ENCODE measurements at places on chromosomes 1 and 21.

DNA sequence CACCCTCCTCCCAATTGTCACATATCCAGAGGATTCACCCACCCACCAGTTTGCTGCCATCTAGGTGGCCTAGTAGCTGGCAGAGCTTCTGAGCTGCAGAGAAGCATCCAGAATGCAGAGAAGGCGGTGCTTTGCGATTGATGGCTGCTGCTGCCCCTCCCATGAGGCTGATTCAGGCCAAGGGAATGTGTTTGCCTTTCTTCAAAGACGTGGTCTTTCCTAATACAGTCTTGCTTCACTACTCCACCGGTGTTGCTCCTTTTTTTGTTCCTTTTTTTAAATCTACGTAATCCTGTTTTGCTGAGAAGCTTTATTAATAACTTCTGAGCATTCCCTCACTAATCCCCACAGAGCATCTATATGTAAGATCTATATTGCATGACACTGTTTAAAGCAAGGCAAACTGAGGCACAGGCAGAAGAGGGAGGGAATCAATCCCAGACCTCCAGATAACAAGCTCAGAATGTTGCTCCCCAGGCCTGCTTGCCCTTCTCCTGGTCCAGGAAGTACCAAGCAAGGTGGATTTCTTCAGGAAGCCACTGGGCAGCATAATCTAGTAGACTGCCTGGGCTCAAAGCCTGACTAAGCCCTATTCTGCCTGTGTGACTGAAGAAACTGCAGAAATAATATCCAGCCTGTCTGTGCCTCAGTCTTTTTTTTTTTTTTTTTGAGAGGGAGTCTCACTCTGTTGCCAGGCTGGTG lies 275.5 kb upstream of the FMN2 start:
- no peak for DNase-seq

DNA sequence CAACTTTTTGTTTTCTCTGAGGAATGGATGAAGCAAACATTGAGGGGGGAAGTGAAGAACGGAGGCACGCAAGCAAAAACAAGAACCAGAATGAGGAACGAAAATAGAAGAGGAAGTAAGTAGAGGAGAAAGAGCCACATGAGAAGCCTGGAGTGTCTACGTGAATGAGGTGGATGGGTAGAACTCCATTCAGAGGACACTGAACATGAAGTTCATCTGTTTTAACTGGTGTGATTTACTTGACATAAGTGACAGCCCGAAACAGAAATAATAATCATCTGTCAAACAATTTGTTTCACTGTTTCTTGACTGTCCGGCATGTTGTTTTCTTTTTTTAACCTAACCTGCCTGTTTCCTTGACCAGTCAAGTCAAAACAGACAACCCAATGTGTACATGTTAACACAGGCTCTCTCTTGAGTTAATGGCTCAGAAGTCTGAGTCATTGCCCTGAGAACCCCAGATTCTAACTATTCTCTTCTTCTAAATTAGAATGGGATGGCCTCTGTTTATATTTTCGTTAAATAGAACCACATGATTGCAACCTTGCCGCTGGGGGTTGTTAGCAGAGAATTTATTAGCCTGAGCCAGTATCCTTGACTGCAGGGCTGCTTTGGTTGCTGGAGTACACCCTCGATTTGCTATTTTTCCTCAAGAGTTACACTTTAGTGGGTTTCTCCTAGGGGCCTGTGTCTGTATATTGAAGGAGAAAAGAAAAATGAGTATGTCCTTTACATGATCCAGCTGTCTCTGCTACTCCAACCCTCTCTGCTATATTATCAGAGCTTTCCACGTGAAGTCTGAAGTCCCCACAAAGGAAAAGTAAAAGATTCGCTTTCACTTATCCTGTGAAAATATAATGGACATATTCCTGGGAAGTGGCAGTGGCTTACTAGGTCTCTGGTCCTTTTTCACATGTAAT lies 151.7 kb downstream of the ZC3H11B start:
- DNase-seq, result no peak

DNA sequence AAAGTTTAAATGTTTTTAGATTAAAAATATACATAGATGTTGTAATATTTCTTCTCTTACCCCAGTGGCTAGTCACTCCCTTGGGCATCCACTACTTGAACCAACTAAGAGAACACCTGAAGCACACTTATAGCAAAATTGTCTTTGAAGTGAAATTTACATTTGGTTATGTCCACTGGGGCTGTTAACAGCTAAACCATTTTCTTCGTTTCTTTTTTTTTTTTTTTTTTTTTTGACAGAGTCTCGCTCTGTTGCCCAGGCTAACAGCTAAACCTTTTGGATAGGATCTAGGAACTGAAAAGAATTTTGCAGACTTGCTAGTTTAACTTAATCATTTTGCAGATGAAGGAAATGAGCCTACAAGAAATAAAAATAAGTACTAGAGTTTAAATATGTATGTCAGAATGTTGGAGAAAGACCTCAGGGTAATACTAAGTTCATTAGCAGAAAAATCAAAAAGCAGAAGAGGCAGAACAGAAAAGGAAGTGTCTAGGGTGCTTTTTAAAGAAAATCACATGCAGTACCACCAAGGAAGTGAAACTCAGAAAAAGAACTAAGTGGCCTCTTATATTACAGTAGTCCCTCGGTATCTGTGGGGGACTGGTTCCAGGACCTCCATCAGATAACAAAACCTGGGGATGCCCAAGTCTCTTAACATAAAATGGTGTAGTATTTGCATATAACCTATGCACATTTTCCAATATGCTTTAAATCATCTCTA lies 11.8 kb downstream of the DRAM2 start:
- DNase-seq, result no peak

GRCh38 chr1:116232989-116233514 lies 121.9 kb downstream of the MAB21L3 start:
- DNase-seq, result no peak

DNA sequence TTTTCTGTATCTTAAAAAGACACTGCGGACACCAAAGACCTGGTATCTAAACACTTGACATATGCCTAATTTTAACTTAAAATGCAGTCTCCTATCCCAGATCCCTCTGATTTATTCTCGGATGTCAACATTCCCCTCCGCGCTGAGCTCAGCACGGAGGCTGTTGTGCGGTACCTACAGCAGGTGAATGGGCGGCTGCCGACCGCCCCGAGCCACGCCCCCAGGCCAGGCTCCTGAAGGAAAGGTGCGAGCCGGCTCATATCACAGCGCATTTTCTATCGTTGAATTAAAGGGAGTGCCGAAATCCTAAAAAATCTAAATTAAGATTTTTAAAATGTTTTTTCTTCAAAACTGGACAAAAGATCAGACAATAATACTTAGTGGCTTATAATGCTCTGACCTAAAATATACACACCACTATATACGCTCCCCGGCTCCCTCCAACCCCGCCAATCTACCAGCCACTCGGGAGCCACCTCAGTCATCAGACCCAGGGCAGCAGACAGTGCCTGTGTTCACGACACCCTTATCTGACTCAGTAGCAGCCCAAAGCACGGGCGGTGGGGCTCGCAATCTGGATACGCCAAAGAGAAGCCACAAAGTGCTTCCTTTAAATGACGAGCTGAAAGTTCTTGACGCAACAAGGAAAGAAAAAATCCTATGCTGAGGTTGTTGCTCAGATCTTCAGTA lies 4.1 kb downstream of the WRAP73 start:
- no peak for DNase-seq

GRCh38 chr1:230276401-230276800 lies 149.7 kb downstream of the PGBD5 start:
- DNase-seq, result no peak

- no peak for DNase-seq
These were observed 1494.8 kb downstream of the KCNT2 start for GRCh38 chr1:195113471-195113870.

DNA sequence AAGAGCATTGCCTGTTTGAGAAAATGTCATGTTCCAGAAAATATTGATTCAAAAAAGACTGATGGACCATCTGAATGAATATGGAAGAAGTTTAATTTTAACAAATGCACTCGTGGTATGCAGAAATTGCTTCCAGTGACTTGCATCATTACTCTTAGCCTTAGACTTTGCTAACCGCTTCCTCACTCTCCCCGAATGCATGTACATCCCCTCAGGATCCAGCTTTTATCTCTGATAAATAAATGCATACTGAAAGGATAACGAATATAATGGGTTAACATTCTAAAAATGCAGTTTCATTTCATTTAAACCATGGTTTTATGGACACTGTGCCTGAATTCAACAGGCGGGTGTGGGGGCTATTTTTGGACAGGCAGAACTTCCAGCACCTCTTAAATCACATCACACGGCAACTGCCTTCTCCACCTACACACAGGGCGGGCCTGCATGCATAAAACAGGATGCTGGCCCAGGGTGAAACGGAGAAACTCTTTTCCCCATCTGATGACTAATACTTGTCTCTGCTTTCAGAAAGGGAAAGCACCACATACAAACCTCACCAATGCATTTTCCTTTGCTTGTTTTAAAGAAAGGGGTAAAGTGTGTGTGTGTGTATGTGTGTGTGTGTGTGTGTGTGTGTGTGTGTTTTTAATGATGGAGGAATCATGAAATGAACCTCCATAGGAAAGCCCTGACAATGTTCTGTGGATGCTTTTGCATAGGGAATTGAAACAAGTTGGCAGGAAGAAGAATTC lies 48.7 kb downstream of the SPAG17 start:
- no peak for DNase-seq

DNA sequence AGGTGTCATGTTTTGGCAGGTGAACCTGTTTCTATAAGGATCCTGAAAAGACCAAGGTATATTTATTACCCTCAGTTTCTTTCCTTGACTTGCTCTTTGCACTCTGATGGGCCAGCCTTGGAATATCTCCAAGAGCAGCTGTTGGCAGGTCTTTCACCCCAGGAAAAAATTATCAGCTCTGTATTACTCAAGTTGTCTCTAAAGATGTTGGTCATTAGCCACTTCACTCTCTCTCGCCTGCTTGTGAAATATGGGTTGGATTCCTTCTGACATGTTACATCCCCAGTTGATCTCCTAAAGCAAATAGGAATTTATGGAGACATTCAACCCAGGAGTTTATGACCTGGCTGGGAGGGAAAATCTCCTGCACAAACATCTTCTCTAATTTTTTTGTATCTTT lies 85.9 kb downstream of the KCNJ15 start:
- no peak for DNase-seq

DNA sequence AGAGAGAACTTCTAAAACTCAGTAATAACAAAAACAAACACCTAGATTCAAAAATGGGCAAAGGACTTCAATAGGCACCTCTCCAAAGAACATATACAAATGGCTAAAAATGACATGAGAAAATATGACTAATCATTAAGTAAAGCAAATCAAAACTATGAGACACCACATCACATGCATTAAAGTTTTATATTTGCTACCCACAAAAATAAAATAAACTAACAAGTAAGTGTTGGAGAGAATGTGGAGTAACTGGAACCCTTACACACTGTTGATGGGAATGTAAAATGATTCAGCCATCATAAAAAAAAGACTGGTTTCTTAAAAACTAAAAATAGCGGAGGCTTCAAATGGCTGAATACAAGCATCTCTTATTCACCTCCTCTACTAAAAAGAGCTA lies 262.1 kb upstream of the PKN2 start:
- DNase-seq, result no peak

DNA sequence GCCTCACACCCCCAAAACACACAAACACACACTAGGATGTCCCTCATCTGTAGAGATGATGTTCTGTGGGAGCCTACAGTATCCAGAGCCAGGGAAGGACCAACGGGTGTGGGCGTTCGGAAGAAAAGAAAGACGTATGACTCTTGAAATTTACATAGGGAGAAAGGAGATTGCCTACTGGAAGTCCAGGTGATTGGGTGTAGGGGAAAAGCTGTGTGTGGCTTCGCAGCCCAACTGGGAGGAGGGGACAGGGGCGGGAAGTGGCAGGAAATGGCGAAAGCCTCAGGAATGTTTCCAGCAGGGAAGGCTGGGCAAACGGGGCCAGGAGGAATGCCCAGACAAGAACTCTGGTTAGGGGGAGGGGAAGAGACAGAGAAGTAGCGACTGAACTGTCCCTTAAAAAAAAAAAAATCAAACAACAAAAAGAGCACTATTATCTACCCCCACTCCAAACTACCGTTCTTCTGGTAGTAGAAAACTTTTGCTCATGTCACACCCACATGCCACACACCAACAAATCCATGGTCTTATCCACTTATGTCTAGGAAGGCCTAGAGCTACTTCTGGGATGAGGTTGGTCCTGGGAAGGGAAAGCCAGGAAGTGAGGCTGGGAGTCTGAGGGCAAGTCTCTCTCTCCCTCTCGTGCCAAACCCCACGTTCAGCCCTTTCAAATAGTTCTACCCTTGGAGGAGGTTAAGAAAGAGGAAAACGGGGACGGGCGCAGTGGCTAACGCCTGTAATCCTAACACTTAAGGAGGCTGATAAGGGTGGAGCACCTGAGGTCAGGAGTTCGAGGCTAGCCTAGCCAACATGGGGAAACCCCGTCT lies 1.8 kb upstream of the CKS1B start:
- no peak for DNase-seq

- no peak for DNase-seq
These were observed 909 bp upstream of the APP start for GRCh38 chr21:26171258-26172100.

GRCh38 chr1:174077749-174078490 lies 55.8 kb upstream of the RC3H1 start:
- no peak for DNase-seq

GRCh38 chr1:183996040-183996384 lies 41.5 kb downstream of the COLGALT2 start:
- DNase-seq, result no peak

DNA sequence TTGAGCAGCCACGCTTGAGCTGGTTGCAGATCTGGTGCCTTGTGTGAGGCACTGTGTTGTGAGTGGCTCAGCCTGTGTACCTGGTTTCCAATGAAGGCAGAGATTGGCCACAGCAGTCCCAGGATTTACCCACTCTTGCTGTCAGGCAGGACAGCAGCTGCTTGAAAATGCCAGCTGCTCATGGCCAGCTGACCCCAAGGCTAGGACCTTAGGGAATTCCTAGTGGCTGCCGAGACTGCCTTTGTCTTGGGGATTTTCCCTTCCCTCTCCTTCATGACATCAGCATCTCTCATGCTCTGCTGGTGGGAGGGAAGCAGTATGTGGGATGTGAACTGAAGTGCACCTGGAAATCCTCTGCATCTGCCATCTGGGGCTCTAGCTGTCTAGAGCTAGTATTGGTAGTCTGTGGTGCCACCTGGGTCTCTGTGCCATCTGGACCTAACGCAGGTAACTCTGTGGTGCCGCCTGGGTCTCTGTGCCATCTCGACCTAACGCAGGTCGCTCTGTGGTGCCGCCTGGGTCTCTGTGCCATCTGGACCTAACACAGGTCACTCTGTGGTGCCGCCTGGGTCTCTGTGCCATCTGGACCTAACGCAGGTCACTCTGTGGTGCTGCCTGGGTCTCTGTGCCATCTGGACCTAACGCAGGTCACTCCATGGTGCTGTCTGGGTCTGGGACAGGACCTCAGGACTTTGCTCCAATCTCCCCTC lies 3.8 kb upstream of the LRRC47 start:
- no peak for DNase-seq

GRCh38 chr1:25517476-25518394 lies 25.7 kb upstream of the LDLRAP1 start:
- DNase-seq, result no peak

DNA sequence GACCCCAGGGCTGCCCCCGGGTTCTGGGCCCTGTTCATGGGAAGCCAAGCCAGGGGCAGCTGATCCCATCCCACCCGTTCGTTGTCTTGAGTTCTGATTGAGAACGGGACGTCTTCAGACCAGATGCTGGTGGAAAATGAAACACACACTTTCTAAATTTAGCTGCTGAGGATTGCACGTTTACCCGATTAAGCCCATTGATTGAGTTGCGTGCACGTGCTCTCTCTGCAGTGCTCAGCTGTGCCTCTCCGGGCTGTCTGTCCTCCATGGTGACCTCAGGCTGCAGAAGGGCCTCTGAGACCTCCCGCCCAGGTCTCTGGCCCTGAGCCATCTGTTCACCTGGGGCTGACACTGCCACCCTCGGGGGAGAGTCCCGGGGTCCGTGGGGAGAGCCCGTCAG lies 27.0 kb upstream of the PEX10 start:
- no peak for DNase-seq
